ENCODE measurements at places on chromosomes 16 and 17. TPM values are rescaled to one million over a fixed set of nuclear protein-coding genes. Genes with fewer than 3 reads are reported as not detected.

GRCh38 chr17:79020631-79021301, 3.2 kb upstream of the C1QTNF1 start:
- H3K4me1 ChIP-seq, result peaks cover 58% of the 10 kb centered on the region
- no peak for DNase-seq
- peak overlapping the region; percentile 49 for H3K27ac ChIP-seq
- no peaks in the 10 kb centered on the region for H3K36me3 ChIP-seq
- H3K4me3 ChIP-seq, result no peak overlapping the region

- no peak overlapping the region for H3K27ac ChIP-seq
- H3K4me1 ChIP-seq, result peaks cover 4% of the 10 kb centered on the region
- H3K4me3 ChIP-seq, result peak overlapping the region; percentile 66
- H3K36me3 ChIP-seq, result no peaks in the 10 kb centered on the region
Measured at GRCh38 chr16:81779536-81780320, 637 bp downstream of the PLCG2 start.

- no peaks in the 10 kb centered on the region for H3K4me1 ChIP-seq
- peaks cover 11% of the 10 kb centered on the region for H3K27me3 ChIP-seq
- no peak for DNase-seq
- no peak overlapping the region for H3K27ac ChIP-seq
- H3K36me3 ChIP-seq, result no peaks in the 10 kb centered on the region
Measured at GRCh38 chr16:27374221-27374803, 27.7 kb upstream of the IL21R start.

GRCh38 chr16:21339941-21340340, 61.9 kb upstream of the CRYM start:
- no peaks in the 10 kb centered on the region for H3K27me3 ChIP-seq
- no peak overlapping the region for H3K4me3 ChIP-seq
- DNase-seq, result no peak
- H3K27ac ChIP-seq, result no peak overlapping the region
- H3K36me3 ChIP-seq, result no peaks in the 10 kb centered on the region
- no peaks in the 10 kb centered on the region for H3K4me1 ChIP-seq

DNA sequence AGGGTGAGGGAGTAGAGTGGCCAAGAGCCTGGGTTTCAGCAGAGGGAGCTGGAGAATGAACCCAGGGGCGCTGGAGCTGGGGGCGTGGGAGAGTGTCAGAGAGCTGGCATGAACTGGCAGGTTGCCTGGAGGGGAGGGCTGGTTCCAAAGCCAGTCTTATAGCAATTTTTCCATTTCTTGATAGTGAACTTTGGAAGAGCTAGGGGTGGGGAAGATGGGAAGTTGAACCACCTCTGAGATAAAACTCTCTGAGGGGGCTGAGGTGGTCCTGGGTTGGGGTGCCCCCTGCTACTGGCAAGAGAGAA, 36.9 kb downstream of the ADGRG5 start:
- H3K4me3 ChIP-seq, result no peak overlapping the region
- H3K36me3 ChIP-seq, result no peaks in the 10 kb centered on the region
- no peaks in the 10 kb centered on the region for H3K4me1 ChIP-seq

GRCh38 chr16:50804290-50804907, 62.5 kb downstream of the CYLD start:
- H3K4me1 ChIP-seq, result no peaks in the 10 kb centered on the region
- no peak overlapping the region for H3K27ac ChIP-seq
- no peak overlapping the region for H3K4me3 ChIP-seq

DNA sequence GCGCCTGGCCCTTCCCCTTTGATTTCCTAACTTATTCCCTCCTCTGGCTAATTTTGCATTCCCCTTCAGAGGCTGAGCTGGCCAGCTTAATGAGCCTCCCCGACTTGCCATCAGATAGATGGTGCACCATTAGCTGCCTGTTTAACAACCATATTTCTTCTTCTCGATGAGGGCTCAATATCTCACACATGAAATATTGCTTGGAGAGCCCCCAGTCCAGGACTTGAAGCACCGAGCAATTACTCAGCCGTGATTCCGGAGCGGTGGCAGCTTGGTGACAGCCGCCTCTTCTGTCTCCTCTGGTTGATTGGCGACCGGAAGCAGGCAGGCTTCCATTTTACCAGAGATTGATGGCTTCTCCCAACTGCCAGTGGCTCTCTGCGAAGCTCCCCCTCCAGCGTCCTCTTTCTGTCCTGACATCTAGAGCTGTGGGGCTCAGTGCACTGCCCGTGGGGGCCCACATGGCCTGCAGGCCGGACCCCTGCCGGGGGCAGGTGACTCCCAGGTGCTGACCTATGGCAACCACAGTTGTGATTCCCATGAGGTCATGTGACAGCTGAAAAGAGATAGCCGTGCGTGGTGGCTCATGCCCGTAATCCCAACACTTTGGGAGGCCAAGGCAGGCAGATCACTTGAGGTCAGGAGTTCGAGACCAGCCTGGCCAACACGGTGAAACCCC, 133.7 kb upstream of the SEC14L1 start:
- H3K36me3 ChIP-seq, result no peaks in the 10 kb centered on the region
- H3K27me3 ChIP-seq, result no peaks in the 10 kb centered on the region
- H3K4me1 ChIP-seq, result peaks cover 18% of the 10 kb centered on the region
- DNase-seq, result no peak
- no peak overlapping the region for H3K27ac ChIP-seq

GRCh38 chr17:6495450-6496115, 51.3 kb downstream of the PIMREG start:
- H3K27ac ChIP-seq, result no peak overlapping the region
- H3K4me3 ChIP-seq, result no peak overlapping the region
- H3K27me3 ChIP-seq, result no peaks in the 10 kb centered on the region
- H3K4me1 ChIP-seq, result peaks cover 11% of the 10 kb centered on the region
- no peaks in the 10 kb centered on the region for H3K36me3 ChIP-seq
- no peak for DNase-seq

DNA sequence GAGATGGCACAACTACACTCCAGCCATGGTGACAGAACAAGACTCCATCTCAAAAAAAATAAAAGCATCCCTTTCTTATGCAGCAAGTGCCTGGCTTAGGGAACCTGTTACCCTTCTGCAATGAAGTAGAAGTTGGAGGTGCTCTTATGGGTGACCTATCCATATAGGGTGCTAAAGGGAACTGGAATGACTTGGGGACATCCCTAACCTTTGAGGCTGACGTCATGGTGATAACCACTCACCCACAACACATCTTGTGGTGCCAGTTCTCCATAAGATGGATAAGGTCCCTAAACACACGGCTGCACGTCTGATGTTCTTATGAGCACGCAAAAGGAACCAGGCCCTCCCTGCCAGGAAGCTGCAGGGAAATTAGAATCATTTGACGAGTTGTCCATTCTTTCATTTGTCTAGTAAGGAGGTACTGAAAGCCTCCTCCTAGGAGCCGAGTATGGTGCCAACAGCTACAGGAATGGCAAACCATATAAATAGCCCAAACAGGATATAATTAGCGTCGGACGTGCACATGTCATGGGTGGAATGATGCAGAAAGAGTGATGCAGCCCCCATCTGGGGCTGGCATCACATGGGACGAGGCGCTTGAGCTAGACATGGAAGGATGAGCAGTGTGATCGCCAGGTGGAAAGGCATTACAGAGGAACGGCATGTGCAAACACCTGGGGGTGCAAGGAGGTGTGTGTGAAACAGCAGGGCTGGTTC, 52.5 kb downstream of the ARHGAP27 start:
- no peaks in the 10 kb centered on the region for H3K36me3 ChIP-seq
- no peak for DNase-seq
- H3K27ac ChIP-seq, result no peak overlapping the region
- H3K27me3 ChIP-seq, result no peaks in the 10 kb centered on the region
- H3K4me1 ChIP-seq, result peaks cover 22% of the 10 kb centered on the region
- H3K4me3 ChIP-seq, result no peak overlapping the region

DNA sequence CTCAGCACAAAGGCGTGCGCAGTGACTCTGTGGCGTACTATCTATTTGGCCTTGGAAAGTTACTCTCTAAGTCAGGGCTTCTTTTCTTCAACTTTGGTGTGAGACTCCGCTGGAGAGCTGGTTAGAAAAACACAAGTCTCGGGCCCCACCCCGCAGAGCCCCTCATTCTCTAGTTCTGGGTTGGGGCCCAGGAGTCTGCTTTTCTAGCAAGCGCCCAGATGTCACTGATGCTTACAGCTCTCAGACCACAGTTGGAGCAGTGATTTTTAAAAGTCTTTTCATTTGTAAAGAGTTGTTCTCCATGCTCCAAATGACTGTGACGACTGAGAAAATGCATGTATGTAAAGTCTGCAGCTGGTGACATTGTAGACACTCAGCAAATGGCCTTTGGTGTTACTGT, 582.3 kb downstream of the WWOX start:
- no peaks in the 10 kb centered on the region for H3K36me3 ChIP-seq
- no peak for DNase-seq
- no peak overlapping the region for H3K4me3 ChIP-seq
- H3K27me3 ChIP-seq, result no peaks in the 10 kb centered on the region

DNA sequence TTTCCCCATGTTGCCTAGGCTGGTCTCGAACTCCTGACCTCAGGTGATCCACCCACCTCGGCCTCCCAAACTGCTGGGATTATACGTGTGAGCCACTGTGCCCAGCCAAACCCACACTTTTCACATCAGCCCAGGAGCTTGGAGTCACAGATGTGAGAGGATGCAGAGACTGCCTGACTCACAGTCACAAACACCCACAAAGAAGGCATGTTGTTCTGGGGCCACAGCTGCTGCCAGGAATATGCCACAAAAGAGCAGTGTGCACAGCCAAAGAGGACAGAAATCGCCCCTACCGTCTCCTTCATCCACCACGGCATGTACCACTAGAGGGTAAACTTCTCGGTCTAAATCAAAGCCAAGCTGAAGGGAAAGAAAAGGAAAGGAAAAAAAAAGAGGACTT, 25.1 kb upstream of the FOXJ1 start:
- no peak overlapping the region for H3K27ac ChIP-seq
- H3K36me3 ChIP-seq, result no peaks in the 10 kb centered on the region
- no peaks in the 10 kb centered on the region for H3K27me3 ChIP-seq
- H3K4me1 ChIP-seq, result no peaks in the 10 kb centered on the region

DNA sequence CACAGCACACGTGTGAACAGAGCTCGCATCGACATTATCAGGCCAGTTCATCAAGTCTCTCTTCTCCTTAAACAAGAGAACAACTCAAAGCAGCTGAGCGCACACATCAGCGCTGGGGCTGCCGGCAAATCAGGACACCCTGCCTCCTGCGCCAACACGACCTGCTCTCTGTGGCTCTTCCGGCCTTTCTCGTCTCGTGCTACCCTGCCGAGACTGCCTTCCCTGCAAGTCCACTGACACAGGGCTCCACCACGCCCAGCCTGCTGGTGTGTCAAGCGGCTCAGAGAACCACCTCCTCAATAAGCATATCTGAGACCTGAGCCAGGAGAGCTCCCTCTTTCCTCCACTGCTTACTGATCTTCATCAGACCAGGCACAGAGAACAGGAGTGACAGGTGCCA, 96.9 kb downstream of the ZNF778 start:
- H3K4me3 ChIP-seq, result no peak overlapping the region
- no peaks in the 10 kb centered on the region for H3K27me3 ChIP-seq
- H3K36me3 ChIP-seq, result peaks cover 29% of the 10 kb centered on the region
- H3K4me1 ChIP-seq, result peaks cover 60% of the 10 kb centered on the region

- H3K4me1 ChIP-seq, result no peaks in the 10 kb centered on the region
- no peak for DNase-seq
- H3K4me3 ChIP-seq, result no peak overlapping the region
- no peak overlapping the region for H3K27ac ChIP-seq
- peaks cover 38% of the 10 kb centered on the region for H3K27me3 ChIP-seq
- no peaks in the 10 kb centered on the region for H3K36me3 ChIP-seq
Measured at GRCh38 chr16:5466551-5466950, 369.0 kb upstream of the EEF2KMT start.

CDC6 gene
- 37.8 TPM for total RNA-seq

PLLP gene
- 2.8 TPM for total RNA-seq

GLIS2 gene
- total RNA-seq, result 48.3 TPM

TERB1 gene
- not detected for total RNA-seq

CBLN1 gene
- total RNA-seq, result not detected

TIGD7 gene
- total RNA-seq, result 8.7 TPM

CCL14 gene
- not detected for total RNA-seq

BTBD17 gene
- not detected for total RNA-seq

MYH3 gene
- total RNA-seq, result 0.07 TPM

KRT39 gene
- not detected for total RNA-seq

G6PC1 gene
- not detected for total RNA-seq

Measured in PC-9 (cell line).